ENCODE measurements at places on chromosomes 4 and X.

DNA sequence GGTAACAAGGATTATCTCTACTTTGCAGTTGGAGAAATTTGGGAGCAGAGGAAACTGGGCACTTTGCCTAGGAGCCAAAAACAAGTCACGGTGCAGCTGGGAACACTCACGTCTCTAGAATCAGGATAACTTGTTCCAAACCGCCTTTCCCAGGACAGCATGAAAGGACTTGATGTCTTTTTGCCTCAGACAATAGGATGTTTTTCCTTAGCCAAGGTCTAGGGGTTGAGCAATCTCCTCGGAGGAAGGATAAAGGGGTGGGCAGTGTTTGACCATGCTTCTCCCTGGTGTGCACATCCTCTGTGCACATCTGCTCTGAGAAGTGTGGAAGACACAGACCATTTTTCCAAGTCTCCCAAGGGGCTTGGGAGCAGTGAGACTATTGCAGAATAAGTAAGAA, 1.7 kb upstream of the SPARCL1 start:
- DNase-seq, result no peak

DNA sequence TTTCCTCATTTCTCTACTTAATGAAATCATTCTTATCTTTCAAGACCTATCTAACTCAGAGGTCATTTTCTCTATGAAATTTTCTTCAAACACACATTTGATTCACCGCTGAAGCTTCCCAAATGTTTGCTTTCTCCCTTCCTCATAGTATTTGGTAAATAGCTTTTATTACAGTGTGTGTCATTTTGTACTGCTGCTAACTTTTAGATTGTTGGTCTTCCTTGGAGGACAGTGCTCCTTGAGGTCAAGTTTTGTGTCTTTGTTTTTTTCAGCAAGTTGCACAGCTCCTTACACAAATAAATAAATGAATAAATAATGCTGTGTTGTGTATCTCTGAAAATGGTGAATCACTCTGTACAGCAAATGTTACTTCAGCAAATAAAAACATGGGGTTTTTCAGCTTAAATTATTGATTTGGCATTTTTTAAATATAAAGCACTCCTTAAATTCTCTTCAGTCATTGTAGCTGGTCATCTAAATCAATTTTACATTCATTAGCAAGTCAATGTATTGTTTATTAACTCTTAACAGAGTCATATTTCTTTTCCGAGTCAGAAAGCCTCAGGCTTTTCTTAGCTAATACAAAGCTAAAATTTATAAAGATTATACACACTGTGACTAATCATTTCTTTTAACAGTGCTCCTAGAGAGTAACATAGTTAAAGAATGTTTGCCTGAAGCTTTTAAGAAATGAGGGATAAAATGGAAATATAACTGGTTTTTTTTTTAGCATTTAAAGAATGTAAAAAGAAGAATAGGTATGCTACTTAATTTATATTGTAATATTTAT, 30.1 kb upstream of the MAD2L1 start:
- no peak for DNase-seq

- DNase-seq, result no peak
Observed at GRCh38 chr4:48651914-48652313, 128.2 kb downstream of the FRYL start.

DNA sequence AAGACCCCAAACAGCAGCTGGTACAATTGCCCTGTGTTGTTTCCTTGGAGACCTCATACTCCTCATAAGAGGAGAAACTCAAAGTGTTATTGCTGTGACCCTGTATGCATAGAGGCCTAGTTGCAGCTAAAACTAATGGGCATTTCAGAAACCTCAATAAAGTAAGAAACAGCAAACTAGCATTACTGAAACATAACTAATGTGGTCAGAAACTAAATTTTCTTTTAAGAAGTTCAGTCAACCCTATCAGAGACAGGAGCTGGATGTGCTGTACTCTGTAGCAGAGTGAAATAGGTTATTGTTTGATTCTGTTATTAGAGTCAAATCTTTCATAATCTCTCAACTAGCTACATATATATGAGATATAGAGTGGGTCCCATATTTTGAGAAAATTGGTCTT, 257.5 kb upstream of the IRS4 start:
- no peak for DNase-seq

DNA sequence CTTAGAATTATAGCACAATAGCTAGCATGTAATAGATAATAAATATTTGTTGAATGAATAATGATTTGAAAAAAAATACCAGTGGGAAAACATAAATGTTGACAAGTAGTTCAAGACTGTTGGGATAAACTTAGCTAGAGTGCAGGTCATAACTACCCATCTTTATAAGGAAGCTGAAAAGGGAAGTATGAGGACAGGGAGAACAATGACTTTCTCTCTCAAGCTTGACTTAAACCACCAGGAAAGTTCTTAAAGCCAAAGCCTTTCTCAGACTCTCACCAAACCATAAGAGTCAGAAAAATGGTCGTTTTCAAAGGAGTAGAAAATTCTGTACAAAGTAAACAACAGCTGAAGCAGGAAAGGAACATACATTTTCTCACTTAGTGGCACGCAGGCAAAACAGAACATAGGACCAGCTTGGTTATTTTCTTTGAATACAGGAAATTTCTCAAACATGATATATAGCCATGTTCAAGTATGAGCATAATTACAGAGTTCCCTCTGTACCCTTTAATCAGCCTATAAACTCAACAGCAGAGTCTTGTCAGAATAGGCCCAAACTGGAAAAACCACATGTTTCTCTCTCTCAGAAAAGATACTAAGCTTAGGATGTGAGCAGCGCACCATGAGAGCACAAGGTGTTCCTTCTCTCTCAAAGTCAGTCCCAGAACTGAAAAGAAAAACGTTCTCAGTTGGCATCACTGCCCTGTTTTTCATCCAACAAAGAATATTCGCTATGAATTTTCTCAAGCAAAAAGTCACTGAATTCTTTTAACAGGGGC, 28.7 kb downstream of the MAPK10 start:
- DNase-seq, result no peak

GRCh38 chr4:150385606-150386005, 196.3 kb upstream of the MAB21L2 start:
- no peak for DNase-seq

DNA sequence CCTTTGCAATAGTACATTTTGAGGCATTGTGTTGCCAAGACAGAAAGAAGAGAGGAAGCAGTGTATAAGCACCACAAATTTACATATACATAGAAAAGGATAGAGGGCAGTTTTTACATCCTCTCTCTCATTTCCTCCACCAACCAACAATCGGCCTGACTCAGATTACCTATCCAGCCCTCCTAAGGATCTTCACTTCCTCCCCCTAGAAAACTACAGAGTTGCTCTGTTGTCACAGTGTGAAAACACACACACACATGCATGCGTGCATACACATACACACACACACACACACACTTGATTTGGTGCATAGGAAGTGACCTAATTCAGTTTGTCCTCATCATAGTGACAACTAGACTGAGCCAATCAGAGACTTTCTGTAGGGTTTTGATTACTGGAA, 98.8 kb upstream of the SPRY1 start:
- DNase-seq, result no peak

GRCh38 chrX:39808471-39808917, 289.3 kb downstream of the BCOR start:
- no peak for DNase-seq

- DNase-seq, result no peak
Observed at GRCh38 chr4:15318621-15319348, 109.0 kb upstream of the C1QTNF7 start.
